Vagina (tissue), 2 donors: ENCODE measurements at places on chromosomes 6 and 20.
A peak's percentile ranks its signal among the peaks of the same experiment; 100 is the strongest.

DNA sequence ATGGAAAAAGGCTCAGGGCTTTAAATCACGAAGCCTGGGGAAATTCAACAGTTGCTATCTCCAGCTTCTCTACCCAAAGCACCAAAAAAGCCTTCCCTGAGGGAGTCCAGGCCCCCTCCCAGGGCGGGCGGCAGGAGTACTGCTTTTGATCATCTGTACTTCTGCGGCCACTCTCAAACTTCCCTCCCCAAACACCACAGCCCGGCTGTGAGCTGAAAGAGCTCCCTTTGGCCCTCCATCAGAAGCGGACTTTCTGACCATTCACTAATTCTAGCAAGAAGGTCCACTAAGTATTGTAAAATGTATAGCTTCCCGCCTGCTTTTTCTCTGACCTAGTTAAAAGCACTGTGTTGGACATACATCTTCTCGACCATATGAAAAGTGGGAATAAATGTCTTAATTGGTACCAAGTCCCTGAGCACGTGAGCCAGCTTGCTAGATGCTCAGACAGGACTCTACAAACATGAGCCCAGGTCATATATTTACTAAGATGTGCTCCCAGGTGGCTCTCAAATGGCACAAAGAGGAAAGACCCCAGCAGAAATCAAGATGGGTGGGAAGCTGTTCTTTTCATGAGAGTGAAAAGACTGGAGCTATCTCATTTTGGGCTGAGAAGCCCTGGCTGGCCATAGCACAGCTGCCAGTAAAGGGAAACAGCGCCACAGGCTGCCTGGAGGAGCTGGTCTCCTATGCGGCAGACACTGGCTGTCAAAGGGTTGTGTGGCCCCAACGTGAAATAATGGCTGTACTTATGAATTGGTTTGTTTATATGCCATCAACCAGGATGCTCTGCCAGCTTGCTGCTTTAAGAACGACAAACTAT is 58.6 kb downstream of the GFOD1 start:
- H3K4me1 ChIP-seq, result peaks cover 40% of the 10 kb centered on the region
- no peak overlapping the region for H3K27ac ChIP-seq

- H3K27ac ChIP-seq, result peak overlapping the region; percentile 63
- H3K4me1 ChIP-seq, result peaks cover 30% of the 10 kb centered on the region
- no peaks in the 10 kb centered on the region for H3K36me3 ChIP-seq
- no peak overlapping the region for H3K4me3 ChIP-seq
These were observed 17.2 kb upstream of the DST start for GRCh38 chr6:56659721-56660380.

DNA sequence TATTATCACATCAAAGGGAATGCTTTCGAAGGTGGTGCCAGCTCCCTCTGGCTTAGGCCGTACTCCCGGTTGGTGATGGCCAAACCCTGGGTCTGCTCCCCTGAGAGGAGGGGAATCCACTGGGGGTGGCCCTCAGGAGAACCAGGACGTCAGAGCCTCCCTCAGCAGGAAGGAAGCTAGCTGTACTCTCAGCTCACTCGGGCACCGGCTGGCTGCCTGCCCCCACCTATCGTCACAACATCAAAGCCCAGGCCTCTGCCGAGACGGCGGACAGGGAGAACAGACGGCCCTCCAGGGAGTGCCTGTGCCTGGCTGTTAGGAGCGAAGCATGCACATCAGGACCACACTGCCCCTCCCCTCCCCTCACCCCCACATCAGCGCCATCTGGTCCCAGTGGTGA is 9.2 kb upstream of the PGC start:
- H3K27ac ChIP-seq, result no peak overlapping the region
- H3K4me1 ChIP-seq, result no peaks in the 10 kb centered on the region
- no peak for DNase-seq

DNA sequence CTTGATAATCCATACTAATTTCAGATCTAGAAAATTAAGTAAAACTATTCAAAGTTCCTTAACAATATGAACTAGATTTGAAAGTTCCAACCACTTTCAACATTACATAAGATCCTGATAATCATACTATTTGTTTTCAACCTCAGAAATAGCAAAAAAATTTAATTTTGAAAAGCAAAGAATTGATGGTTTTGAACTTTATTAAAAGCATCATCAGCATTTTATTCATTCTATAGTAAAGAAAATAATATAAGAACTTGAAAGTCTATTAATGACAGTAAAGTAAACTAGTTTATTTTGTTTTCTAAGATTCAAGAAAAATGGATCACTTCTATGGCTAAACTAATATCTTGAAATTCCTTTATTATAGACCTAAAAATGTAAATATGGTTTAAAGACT is 26.8 kb downstream of the EYS start:
- H3K27me3 ChIP-seq, result no peaks in the 10 kb centered on the region
- no peak for DNase-seq
- no peak overlapping the region for H3K27ac ChIP-seq
